ENCODE measurements at places on chromosomes 11 and 22.
A peak's percentile ranks its signal among the peaks of the same experiment; 100 is the strongest.

GRCh38 chr11:64568041-64568571 lies 22.9 kb upstream of the SLC22A12 start:
- DNase-seq = no peak

DNA sequence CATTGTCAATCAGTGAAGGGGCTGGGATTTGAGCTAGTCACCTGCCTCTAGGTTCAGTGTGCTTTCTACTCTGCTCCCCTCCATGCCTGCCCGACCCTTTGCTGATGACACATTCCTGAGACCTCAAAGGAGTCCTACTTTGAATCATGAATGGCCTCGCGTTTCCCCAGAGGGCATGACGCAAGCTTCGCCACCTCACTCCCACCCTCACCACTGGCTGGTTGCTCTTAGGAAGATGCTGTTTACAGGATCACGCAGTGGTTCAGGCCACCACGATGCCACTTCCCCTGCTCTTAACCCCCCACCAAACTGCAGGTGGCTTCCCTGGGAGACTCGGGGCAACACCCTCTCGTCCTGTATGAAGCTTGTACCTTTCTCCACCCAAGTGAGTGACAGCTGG lies 62.9 kb upstream of the B3GAT1 start:
- DNase-seq = no peak

- DNase-seq = no peak
Measured at GRCh38 chr22:44351685-44352377, 39.1 kb upstream of the SHISAL1 start.

DNA sequence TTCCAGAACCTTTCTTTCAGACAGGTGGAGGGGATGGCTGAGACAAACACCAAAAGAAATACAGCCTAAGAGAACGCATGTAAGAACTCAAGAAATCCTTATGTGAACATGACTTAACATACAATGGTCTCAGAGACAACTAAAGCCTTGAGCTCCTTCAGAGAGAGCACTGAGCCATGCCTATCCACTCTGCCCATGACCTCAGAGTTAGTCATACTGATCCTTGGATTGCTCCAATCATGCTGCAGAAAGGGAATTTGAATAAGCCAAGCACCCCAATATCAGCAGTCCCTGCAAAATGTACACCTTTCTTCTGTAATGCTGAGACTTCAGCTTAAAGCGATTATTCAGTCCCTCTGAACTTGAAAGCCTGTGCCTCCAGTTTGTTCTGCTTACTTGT lies 43.2 kb upstream of the CHKA start:
- no peak for DNase-seq

GRCh38 chr11:45170484-45170883 lies 24.0 kb downstream of the PRDM11 start:
- no peak for DNase-seq

DNA sequence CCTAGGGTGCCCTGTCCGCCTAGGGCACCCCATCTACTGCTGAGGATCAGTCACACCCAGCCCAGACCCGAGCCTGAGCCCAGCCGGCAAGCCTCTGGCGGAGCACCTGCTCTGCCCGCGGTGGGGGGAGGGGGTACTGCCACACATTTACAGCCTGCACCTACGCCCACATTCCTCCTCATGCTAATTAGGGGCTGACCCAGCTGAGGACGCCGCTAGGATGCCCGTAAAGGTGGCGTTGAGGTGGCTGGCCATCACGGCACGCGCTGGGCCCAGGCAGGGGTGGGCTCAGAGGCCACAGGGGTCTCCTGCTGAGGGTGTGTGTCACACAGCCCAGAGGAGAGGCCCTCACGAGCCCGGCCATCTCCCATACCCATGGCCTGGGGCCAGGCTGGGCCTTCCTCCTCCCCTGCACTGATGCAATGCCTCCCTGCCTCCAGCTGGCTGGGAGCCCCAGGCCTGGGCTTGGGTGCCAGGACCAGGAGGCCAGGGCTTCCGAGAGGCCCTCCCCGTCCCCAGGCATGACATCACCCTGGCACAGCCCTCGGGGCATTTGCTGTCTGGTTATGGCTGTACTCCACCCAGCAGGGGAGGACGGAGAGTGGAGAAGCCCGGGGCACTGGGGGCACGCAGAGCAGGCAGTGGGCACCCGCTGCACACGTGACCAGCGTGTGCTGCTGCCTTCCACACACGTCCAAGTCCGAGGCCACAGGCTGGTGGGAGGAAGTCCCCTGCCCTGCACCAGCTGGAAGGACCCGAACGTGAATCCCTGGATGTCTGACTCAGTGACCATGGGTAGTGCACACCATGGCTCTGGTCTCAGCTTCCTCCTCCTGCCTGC lies 12.7 kb downstream of the DUSP8 start:
- DNase-seq = no peak

- no peak for DNase-seq
Measured at GRCh38 chr22:42214633-42215415, 55.6 kb downstream of the TCF20 start.

GRCh38 chr11:7246179-7246578 lies 5.5 kb upstream of the SYT9 start:
- DNase-seq = no peak

- DNase-seq = no peak
Measured at GRCh38 chr11:78392854-78393253, 24.8 kb downstream of the GAB2 start.

DNA sequence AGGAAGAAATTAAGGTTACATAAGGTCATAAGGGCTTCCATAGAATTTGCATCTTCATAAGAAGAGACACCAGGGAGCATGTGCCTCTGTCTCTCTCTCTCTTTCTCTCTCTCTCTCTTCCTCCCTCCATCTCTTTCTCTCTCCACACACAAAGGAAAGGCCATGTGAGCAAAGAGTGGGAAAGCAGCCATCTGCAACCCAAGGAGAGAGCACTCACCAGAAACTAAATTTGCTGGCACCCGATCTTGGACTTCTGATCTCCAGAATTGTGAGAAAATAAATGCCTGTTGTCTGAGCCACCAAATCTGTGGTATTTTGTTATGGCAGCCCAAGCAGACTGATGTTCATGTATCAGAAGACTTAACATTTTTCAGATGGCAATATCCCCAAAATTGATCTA lies 6.4 kb upstream of the KRTAP5-10 start:
- DNase-seq = no peak

DNA sequence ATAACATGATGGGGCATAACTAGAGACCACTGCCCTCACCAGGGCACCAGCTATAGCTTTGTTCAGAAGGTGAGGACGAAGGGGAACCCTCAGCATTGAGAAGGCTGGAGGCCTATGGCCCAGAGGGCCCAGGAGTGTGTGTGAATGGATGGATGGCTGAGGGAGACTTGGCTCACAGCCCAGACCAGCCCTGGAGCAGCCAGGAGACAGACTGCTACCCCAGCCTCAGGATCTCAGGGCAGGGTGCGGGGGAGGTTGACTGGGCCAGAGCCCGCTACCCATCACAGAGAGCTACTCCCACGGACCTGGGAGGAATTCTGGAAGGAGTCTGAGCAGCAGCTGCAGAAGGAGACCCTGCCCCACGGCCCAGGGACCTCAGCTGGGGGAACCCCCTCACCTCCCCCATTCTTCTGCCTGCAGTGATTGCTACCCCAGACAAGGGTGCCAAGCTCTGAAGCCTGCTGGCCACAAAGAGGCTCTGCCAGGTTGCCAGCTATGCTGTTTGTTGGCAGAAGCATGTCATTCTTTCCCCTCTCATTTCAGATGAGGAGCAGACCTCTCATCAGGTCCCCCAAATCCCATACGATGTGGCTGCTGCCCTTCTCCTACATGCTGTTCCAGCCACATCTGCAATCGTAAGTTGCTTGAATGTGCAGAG lies 5.4 kb upstream of the CSDC2 start:
- DNase-seq = no peak

DNA sequence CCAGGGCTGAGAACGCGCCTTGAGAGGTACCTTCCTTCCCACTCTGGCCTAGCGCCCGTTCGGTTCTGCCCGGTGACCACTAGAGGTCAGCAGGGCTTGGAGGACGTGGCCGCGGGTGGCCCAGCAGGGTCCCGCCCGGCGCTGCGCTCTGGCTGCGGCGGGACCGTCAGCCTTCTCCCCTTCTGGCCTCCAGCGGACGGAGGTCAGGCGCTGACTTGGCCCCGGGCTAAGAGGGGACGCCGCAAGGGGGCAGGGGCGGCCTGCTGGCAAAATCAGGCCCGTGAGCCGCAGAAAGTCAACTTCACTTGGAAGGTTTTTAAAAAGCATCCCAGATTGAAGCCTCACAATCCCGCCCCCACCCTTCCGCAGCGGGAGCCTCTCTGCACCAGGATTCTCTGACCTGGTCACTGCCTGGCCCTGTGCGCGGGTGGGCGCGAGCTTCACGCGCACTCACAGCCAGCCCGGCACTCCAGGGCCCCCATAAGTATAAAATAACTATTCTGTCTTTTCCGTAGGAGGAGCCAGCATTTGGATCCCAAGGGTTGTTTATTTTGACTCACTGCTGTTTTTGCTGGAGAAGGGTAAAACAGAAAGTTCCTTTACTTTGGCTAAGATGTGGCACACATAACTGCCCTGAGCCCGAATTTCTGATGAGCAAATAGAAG lies 23.2 kb upstream of the ZBTB16 start:
- DNase-seq = peak; percentile 47

DNA sequence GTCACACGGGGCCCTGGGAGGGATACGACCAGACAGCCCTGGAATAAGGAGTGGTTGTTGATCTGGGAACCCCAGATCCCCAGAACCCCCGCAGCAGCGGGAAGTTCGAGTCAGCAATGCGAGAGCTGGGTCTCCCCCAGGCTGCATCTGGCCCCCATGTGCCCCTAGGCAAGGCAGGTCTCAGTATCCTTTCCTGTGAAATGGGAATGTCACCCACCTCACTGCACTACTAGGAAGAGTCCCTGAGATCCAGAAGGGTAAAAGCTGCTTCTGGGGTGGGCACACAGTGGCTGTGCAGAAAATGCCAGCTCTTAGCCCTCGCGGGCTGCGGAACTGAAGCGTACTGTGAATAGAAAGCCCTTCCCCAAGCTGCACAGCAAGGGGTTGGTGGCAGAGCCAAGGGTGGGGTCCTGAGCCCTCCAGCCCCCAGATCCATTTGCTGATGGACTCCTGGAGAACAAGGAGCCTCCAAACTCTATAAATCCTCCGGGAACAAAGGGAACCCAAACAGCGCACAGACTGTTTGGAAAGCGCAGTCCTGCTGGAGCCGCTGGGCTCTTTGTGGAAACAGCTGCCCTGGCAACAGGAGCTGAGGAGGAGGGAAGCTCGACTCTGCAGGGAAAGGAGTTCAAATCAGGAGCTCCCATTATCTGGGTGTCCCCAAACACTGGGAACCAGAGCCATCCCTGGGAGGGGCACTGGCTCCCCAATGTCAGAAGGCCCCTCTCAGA lies 68.2 kb upstream of the SHISAL1 start:
- DNase-seq = no peak

DNA sequence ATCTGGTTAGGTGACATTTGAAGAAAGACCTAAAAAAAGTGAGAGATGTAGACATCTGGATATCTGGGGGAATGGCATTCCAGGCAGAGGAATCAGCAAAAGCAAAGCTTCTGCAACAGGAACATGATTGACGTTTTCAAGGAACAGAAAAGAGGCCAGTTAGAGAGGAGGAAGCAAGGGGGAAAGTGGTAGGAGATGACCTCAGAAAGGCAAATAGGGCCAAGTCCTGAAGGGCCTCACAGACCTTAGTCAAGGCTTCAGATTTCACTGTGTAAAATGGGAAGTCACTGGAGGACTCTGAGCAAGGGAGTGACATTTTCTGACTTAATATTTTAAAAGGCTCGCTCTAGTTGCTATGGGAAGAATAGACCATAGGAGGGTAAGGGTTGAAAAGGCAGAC lies 9.7 kb downstream of the DEUP1 start:
- DNase-seq = no peak

DNA sequence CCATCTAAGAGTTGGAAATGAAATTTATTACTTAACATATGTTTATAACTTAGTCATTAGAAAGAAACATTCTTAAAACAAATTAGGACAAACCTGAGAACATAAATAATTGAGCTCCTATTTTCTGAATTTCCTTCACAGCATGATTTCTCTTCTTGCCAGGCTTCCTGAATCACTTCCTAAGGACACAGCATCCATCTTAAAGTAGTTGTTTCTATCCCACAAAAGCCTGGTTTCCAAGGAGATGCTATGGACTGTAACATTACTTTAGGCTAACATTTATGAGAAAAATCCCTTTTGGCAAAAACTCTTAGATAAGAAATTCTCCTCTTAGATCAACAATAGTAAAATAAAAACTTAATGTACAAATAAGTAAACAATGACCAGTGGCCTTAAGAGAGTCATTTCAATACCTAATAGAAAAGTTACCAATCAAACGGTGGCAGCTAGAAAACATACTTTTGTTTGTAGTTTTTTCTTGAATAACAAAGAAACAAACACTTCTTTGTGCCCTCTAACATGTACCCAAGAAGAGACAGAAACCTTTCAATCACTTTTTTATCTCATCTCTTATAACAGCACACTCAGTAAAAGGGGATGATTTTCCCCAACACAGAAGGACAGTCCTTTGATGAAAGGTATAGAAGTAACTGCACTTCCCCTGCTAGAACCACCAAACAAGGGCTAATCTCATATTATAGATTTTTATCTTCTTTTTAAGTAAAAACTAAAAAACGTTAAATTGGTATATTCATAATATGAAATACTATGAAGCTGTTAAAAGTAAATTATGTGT lies 74.5 kb downstream of the TTC28 start:
- no peak for DNase-seq
